Activated B cell treated with CpG ODN at 0.5 μM for 24 hours (primary cell): ENCODE measurements at places on chromosomes 4 and X.

- no peaks in the 10 kb centered on the region for H3K27me3 ChIP-seq
- no peak for DNase-seq
- no peak overlapping the region for H3K27ac ChIP-seq
- no peaks in the 10 kb centered on the region for H3K4me1 ChIP-seq
- no peak overlapping the region for H3K4me3 ChIP-seq
- no peaks in the 10 kb centered on the region for H3K36me3 ChIP-seq
Observed at GRCh38 chrX:18654875-18655836, 16.8 kb downstream of the RS1 start.

GRCh38 chr4:54908763-54909162 lies 216.6 kb downstream of the KDR start:
- H3K4me1 ChIP-seq: peaks cover 15% of the 10 kb centered on the region
- H3K36me3 ChIP-seq: peaks cover 3% of the 10 kb centered on the region
- DNase-seq: no peak

DNA sequence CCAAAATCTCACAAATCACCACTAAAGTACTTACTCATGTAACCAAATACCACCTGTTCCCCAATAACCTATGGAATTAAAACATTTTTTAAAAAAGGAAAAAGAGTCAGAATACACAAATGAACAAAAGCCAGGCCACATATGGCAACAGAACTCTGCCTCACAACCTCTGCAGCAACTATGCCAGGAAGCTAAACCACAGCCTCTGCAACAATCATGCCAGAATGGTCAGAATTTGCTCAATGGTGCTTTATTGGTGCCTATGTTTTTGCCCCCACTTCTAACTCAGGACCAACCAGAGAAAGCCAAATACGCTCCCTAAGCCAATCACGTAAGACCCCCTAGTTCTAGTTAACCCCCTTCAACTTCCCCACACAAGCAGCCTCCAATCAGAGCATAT lies 69.6 kb downstream of the HOPX start:
- no peaks in the 10 kb centered on the region for H3K36me3 ChIP-seq
- no peak overlapping the region for H3K27ac ChIP-seq
- H3K4me3 ChIP-seq: no peak overlapping the region
- DNase-seq: no peak
- no peaks in the 10 kb centered on the region for H3K4me1 ChIP-seq
- peaks cover 8% of the 10 kb centered on the region for H3K27me3 ChIP-seq

- H3K4me3 ChIP-seq: no peak overlapping the region
- DNase-seq: no peak
- no peak overlapping the region for H3K27ac ChIP-seq
- peaks cover 2% of the 10 kb centered on the region for H3K27me3 ChIP-seq
- H3K4me1 ChIP-seq: no peaks in the 10 kb centered on the region
Observed at GRCh38 chr4:27129871-27130366, 269.3 kb downstream of the STIM2 start.

DNA sequence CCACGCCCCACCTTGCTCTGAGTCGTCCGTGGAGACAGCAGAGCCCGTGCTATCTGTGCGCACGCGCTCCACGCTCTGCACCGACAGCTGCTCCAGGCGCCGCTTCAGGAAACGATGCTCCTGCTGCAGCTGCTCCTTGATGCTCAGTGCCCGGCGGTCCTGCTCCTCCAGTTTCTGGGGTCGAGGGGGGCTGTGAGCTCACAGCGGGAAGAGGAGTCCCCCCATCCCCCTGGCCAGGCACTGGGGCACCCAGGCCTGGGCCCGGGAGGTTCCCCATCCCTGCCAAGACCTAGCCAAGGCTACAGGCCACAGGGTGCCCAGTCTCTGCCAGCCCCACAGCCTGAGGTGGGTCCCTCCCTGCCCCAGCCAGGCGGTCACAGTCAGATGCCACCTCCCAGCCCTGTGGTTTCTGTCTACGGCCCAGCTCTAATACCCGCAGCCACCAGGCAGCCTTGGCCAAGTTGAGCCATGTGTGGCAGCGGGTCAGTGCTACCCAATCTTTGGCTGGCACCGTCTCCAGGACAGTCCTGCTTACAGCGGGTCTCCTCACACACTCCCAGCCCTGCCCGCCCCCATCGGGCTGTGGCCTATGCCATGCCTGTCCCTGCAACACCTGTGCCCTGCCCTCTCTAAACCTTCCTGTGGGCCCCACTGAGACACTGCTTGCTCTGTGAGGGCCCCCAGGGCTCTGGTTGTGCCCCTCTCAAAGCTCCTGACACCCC lies 9.3 kb upstream of the HAUS3 start:
- H3K4me3 ChIP-seq: no peak overlapping the region
- no peaks in the 10 kb centered on the region for H3K27me3 ChIP-seq
- H3K27ac ChIP-seq: no peak overlapping the region
- peaks cover 45% of the 10 kb centered on the region for H3K36me3 ChIP-seq
